ENCODE measurements at places on chromosomes 7 and 10.

- DNase-seq = no peak
Measured at GRCh38 chr10:18607503-18608378, 43.6 kb downstream of the NSUN6 start.

DNA sequence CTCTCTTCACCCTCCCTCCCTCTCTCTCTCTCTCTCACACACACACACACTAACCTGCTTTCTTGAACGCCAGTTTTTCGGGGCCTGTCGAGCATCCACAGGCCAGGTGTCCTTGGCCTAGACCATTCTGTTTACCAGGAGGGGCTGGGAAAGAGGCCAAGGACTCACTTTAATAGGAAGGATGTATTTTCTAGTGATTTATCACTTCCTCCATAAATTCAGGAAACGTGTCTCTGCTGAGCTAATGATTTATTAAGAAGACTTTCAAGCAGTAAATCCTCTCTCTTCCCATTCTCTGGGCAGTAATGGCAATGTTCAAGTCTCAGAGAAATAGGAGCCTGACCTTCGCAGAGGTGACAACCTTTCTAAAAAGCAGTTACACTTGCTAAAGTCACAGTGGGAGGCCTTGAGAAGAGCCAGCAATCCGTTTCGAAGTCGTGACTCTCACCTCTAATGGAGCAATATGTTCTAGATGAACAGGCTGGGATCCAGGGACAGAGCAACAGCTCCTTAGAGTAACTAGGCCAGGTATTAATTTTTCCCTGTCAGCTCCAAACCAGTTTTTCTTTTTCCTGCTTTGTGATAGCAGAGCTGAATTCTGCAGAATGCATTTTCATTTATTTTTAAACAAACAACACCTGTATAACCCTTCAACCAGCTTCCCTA, 1357.5 kb upstream of the SORCS1 start:
- DNase-seq = no peak

DNA sequence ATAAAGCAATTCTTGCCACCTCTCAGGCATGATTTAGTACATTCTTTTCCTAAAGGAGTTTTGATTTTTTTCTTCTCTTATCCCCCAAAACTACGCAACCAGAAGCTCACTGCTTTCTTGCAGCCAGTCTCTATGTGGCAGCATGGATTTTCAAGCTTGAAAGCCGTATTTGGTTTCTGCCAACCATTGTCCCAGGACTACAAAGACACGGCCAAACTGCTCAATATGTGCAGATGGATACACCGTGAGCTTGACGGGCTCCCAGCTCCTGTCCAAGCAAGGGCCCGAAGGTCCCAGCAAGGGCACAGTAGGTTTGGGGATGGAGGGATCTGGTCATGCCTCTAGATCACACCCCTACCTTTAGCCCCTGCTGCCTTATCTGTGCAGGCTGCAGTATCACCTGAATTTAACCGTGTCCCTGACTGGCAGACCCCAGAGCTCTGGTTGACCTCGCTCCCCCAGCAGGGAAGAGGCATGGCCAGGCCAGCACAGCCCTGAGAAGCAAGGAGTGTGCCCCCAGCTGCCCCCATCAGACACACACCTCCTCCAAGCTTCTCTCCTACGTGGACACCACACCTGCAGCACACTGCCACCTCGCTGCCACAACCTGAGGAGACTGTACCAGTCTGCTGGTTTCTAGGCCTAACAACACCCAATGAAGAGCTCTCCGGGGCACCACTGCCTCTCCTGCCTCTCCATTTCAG, 86.8 kb downstream of the COBL start:
- DNase-seq = no peak

- peak; percentile 18 for DNase-seq
Measured at GRCh38 chr7:80107278-80107677, 27.4 kb upstream of the GNAI1 start.

DNA sequence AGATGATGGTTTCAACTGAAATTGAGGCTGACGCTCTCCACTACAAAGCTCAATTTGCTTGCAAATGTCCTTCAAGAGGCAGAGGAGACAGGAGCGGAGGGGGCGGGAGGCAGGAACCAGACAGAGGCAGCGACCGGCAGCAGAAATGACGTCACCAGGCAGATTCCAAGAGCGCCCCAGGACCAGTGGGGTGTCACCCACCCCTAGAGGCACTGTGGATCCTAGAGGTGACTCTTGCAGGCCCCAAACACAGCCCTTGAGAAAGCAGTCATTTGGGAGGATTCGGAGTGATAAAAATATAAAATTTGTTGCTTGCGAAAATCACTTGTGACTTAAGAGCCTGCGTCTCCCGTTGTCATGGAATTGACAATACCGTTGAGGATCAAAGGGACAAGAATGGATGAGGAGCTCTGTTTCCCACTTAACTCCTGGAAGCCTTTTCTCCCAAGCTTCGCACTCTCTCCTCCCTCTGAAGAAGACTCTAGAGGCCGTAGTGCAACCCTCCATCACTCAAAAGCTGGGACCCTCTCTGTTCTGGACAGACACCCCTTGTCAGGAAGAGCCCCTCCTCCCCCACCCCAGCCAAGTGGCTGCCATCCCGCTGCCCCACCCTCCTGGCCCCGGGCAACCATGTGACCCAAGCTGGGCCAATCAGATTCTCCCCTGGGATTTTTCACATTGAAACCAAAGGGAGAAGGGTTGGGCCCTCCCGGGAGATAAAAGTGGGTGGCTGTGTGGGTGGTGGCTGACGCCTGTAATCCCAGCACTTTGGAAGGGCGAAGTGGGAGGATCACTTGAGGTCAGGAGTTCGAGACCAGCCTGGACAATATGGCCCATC, 16.3 kb upstream of the SLC29A4 start:
- DNase-seq = no peak

- DNase-seq = peak; percentile 13
Measured at GRCh38 chr7:81929386-81929785, 159.5 kb upstream of the HGF start.

- peak; percentile 22 for DNase-seq
Measured at GRCh38 chr10:78045237-78045636, 11.6 kb downstream of the RPS24 start.

GRCh38 chr7:141945356-141945755, 1.4 kb downstream of the CLEC5A start:
- peak; percentile 95 for DNase-seq

DNA sequence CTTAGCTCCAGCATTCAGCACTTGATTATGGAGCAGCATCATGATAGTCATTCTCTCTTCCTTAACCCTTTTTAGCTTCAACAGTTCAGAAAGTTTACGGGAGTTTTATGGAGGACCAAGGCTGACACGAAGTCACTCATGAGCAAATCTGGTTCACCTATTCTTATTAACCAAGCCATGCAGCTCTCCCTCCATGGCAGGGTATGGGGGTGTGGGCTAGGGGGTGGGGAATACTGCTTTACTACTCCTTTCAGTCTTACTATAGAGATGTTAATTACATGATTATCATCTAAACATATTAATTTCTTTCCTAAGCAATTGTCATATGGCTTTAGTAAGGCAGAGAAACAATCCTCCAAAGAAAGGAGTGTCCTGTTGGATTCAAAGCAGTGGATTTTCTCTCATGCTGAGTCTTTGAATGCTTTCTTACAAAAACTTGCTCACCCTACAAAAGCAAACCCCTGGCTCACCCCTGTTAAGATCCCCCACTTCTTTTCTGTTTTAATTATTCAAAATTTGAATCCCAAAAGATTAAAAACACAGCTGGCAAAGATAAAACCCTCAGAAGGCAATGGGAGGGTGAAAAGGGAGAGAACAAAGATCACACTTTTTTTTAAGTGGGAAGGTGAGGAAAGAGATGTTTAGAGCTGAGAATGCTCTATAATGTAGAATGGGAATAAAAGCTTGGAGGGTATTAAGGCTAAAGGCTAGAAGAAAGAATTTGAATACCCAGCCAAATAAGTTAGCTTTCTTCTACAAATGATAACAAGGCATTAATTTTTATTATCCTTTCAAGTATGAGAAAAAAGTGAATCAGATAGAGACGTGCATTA, 46.4 kb upstream of the SEMA3E start:
- DNase-seq = no peak

DNA sequence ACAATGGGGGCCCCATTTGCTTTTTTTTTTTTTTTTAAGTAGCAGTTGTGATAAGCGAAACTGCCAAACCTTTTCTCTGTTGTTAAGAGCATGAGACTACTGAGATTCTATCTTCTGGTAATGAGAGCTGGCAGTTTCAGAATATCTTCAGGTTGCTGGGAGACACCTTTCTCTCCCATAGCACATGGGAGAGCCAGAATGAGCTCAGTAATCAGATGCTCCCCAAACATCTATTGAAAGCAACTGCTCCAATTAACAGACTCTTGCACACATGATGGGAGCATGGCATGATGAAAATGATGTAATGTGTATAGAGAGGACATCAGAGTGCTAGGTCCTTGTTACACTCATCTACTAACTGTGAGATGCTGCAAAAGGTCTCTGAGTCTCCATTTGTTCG, 18.8 kb downstream of the MYO3A start:
- no peak for DNase-seq

DNA sequence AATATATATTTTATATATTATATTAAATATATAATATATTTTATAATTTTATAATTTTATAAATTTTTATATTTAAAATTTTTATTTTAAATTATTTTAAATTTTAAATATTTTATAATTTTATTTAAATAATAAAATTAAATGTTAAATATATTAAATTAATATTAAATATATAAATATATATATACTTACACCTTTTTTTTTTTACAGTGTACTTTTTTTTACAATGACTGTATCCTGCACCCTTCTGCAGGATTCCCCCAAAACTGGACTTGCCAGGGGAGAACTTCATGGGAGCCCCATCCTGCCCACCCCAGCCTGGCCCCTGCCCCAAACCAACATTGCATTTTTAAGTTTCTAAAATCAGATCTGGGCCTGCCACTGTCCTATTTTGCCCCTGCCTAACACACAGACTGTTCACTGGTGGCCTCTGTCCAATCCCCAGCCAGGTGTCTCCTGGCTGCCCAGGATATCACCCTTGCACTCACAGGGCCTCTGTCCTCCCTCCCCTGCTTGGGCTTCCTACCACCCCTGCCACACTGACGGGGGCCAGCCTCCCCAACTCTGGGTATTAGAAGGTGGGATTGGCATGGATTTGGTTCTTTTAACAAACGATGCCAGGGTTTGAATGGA, 138.0 kb downstream of the ADCY1 start:
- DNase-seq = no peak

DNA sequence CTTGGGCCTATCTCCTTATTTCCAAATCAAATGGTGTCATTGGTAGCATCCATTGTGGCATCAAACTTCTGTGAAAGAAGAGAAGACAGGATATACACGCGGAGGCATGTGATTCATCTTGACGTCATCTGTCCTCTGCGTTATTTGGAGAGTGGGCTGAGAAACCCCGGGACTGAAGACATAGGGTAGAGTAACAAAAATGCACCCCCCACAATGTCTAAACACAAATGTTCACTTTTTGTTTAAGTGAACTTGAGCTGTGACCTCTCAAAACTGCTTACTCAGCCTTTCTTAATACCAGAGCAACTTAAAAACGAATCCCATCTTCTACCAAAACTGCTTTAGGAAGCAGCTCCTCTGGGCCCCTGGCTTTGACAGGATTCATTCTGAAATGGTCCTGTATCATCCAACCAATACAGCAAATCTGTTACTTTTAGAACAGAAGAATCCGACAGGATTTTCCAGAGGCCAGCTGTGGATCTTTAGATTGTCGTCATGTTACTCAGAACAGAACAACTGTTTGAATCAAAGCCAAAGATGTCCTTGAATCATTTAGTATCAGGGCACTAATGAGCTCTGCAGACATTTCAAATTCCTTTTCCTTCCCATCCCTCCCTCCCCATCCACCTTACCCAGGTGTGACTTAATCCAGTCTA, 438.1 kb downstream of the SUGCT start:
- no peak for DNase-seq

Measured in suppressor macrophage treated with lipopolysaccharide for 4 hours (primary cell).